ENCODE measurements at places on chromosomes 3 and 15.

- no peak for DNase-seq
These were observed 75.0 kb downstream of the HCN4 start for GRCh38 chr15:73293773-73294172.

DNA sequence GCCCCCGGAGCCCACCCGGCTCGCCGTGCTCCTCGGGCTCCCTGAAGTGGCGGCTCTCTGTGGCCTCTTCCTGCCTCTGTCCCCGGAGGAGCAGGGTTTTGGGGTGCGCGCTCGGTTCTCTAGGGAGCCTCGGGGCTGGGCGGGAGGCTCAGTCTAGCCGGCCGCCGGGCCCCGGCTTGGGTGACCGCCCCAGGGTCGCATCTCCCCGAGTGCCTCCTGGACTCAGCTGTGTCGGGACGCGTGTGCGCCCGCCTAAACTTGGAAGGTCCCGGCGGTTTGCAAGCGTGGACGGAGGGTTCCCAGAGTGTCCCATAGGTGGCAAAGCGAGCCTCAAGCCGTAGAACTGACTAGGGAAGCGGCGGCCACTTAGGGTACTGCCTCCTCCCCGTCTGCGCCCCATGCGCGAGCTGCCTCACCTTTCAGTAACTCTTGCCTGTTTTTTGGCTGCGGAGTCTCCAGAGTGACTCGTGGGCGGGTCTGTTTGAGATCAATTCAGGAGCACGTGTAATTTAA, 601 bp downstream of the ACTL6A start:
- peak; percentile 77 for DNase-seq

GRCh38 chr15:33194237-33194636, 277 bp downstream of the FMN1 start:
- DNase-seq, result no peak

GRCh38 chr15:58396181-58396580, 35.6 kb upstream of the LIPC start:
- DNase-seq, result peak; percentile 80

- peak; percentile 82 for DNase-seq
These were observed 310.4 kb downstream of the ERC2 start for GRCh38 chr3:56157693-56158362.

GRCh38 chr3:78887029-78887428, 880.8 kb downstream of the ROBO1 start:
- peak; percentile 77 for DNase-seq

DNA sequence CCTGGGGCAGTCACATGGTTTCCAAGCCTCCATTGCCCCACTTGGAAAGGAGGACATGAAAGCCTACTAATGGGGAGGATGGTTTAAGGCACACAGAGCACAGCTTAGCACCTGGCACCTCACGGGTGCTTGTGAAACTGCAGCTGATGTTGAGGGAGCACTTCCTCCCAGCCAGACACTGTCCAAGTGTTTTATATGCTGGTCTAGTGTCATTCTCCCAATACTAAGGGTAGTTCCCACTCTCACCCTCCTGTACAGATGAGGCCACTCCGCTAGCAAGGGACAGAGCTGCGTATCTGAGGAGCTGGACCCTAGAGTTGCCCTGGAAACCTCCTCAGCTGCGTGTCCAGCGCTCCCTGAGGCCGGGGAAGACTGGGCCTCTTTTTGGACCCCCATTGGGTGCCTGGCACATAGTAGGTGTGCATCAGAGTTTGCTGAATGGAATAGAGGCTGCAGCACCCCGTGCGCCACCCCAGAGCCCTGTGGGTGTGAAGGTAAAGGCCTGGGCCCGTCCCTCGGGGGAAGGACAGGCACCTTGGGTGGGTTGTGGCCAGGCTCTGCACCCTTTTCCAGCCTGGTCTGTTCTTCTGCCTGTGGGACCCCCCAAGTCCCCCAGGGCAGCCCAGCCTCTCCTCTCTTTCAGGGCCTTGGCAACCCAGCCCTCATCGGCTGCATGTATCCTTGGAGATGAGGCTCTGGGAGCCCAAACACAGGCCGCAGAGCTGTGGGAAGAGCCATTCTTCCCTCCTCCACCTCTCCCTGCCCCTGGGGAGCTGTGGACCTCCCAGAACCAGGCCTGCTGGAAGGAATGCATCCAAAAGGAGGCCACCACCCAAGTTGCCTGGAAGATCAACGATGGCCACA, 31.3 kb downstream of the DNASE1L3 start:
- peak; percentile 40 for DNase-seq

DNA sequence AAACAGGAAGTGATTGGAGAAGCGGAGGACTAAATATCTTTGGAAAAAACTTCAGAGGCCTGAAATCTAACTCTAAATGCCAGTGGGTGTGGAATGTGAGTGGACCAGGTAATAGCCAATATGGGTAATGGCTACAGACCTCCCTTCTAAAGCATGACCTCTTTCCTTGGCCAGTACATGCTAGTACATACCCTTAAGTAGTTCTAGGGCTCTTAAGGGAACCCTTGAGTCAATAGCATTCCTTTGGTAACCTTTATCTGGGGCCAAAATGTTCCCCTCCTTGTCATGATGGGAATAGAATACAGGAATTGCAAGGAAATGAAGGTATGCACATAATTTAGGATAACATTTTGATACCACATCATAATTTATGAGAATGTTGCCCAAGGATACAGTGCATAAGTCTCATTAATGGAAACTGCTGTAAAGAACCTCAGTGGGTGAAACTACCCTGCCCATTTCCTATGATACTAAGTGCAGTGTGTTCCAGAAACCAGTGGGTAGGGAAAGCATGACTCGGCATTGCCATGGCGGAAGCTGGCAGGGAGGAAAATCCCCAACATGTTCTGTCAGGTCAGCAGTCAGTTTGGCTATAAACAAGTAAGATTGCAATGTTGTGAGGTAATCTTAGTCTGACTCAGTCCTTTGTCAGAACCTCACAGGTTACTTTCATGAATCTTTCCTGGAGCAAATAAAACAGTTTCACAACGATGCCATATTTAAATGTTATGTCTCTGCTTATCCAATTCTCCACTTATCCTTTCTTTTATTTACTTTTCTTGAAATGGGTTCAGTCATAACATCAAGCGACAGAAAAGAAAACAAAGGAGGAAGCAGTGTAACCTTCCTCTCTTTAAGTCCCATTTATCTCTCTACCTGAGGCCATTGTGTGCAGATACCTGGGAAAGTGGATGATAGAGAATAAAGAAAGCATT, 23.5 kb upstream of the RAP2B start:
- peak; percentile 90 for DNase-seq

GRCh38 chr3:74636981-74637380, 22.5 kb upstream of the CNTN3 start:
- DNase-seq, result peak; percentile 84

- no peak for DNase-seq
These were observed 409.8 kb upstream of the TMCO5A start for GRCh38 chr15:37524601-37525000.

DNA sequence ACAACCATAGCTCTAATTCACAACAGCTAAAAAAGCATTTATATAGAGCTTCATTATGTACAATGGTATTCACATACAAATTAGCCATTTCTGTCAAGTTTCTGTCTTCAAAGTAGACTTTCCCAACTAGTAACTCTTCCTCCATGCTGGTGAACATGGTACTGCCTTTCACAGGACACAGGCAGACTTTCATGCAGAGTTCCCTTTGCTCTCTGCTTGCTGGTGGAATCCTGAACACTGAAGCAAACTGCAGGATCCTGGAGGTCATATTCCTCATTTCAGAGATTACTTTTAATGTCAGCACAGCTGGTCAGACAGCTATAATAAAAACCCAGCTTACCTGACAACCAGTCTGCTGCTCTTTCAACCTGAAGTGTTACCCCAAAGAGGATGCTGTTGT, 53.6 kb downstream of the TASOR start:
- DNase-seq, result no peak

- no peak for DNase-seq
These were observed 51.9 kb downstream of the HOMER2 start for GRCh38 chr15:82900511-82901060.

DNA sequence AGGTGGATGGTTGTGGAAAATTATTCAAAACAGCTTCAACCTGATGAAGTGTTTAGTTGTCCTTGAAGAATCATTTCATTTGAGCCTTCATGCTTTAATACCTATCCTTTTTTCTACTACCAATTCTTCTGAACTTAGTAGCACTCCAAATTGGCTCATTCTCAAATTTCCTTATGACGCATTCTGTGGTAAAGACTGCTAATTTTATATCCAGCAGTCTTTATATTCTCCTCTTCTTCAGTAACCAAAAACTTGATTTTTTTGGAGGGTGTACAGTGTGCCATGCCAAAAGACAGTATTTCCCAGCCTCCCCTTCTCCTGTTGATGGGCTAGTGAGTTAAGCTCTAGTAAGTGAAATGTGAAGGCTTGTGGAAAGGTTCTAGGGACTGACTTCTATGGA, 25.2 kb downstream of the CGNL1 start:
- DNase-seq, result no peak

DNA sequence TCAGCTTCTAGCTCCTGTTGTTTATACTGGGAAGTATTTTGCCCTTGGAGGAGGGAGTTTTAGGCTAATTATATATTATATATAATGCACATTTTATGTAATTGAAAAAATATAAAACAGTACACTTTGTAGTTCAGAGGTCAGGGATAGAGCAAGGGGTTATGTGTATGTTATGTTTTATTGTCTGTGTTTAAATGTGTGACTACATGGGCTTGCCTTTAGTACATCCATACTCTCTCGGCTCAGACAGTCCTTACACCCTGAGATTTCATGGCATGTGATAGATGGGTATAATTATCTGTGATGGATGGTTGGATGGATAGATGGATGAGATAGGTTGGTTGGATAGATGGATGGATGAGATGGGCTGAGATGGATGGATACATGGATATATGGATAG, 17.4 kb upstream of the ST3GAL6 start:
- no peak for DNase-seq

GRCh38 chr15:89809093-89809786, 5.4 kb downstream of the ANPEP start:
- peak; percentile 40 for DNase-seq

GRCh38 chr3:150409512-150410310, 1.6 kb downstream of the TSC22D2 start:
- DNase-seq, result peak; percentile 71

DNA sequence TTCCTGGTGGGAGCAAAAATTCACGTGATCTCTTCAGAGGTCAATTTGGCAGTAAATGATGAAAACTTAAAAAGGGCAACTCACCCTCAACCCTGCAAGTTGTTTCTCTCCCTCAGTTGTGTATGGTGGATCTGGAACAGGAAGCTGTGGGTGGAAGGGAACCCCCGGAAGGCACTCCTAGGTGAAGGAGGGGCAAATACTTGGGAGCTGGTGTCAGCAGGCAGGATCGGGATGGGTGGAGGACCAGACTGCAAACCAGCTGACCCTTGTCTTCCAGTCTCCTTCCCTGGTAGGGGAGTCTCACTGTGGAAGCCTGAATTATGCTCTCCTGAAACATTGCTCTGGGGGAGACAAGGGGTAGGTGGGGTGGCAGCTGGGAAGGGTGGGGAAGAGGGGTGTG, 33.5 kb downstream of the PRR23E start:
- DNase-seq, result no peak

- no peak for DNase-seq
These were observed 949.0 kb upstream of the SEMA6D start for GRCh38 chr15:46768287-46768686.

DNA sequence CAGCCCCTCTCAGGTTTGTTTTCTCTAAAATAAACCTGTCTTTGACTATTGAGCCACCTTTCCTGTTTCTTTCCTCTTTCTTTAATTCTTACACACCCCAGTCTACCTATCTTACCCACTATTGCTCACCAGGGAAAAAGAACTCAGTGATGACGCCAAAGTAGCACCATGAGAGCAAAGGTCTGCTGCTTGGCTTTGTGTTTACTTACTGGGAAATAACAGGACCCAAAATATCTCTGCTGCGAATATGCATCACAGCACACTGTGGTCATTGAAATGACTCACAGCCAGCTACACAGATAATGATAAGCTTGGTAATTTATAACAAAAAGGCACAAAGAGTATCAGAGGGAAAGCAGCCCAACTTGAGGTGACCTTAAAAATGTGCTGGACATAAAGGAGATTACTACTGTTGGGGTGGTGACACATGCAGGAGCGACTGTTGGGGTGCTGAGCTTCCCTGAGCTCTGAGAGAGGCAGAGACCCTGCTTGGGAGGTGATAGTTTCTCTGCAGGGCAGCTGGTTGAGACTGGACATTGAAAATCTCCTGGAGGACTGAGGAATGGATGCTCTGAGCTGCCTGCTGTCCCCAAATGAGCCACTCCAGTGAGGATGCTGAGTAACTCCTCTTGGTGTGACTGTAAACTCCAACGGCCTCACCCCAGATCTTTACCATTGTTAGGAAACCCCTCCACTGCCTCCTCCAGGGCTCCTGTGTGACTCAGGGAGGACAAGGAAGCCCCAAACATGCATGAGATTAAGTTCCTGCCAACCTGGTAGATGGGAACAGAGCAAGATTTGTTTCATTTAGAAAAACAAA, 14.5 kb downstream of the EFCAB12 start:
- peak; percentile 66 for DNase-seq

DNA sequence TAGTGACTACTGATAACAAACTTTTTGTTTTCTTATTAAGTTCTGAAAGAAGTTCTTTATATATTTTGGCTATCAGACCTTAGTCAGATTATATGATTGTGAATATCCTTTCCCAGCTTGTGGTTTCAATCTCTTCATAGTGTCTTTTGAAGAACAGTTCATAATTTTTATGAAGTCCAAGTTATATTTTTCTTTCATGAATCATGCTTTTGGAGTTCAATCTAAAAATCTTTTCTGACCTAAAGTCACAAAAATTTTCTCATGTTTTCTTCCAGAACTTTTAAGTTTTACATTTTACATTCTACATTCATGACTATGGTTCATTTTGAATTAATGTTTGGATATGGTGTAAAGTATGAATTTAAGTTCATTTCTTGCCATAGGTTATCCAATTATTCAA, 34.2 kb upstream of the OCA2 start:
- DNase-seq, result peak; percentile 74

GRCh38 chr3:151890721-151891141, 17.3 kb downstream of the SUCNR1 start:
- no peak for DNase-seq

GRCh38 chr3:194286375-194287146, 64.6 kb downstream of the CPN2 start:
- no peak for DNase-seq

DNA sequence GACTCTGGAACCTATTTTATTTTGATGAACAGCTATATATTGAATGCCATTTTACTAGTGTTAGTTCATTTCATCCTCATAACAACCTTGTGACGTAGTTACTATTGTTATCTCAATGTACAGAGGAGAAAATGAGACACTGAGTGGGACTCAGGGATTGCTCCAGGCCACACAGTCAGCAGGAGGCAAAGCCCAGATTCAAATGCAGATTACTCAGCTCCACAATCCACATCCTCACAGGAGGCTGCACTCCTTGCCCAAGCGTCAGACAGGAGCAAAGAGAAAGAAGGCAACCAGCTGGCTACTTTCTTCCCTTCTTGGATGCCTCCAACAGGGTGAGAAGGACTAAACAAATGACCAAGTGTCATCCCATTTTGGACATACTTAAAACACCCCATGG, 92.0 kb upstream of the CCDC54 start:
- DNase-seq, result peak; percentile 33

- no peak for DNase-seq
These were observed 28.9 kb downstream of the SH3GL3 start for GRCh38 chr15:83476066-83476465.

GRCh38 chr3:130081351-130081881, at the start of gene ALG1L2:
ALG1L2 (plus strand) TSS chr3:130081831; CDS start chr3:130082017, 186 bp downstream.
- DNase-seq, result no peak

Measured in fibroblast of skin of back (primary cell).